ENCODE measurements at places on chromosomes 4 and X.

- no peak for DNase-seq
Observed at GRCh38 chr4:187118602-187119120, 395.0 kb upstream of the FAT1 start.

GRCh38 chrX:9728261-9728660 is 37.4 kb downstream of the GPR143 start:
- DNase-seq: no peak

DNA sequence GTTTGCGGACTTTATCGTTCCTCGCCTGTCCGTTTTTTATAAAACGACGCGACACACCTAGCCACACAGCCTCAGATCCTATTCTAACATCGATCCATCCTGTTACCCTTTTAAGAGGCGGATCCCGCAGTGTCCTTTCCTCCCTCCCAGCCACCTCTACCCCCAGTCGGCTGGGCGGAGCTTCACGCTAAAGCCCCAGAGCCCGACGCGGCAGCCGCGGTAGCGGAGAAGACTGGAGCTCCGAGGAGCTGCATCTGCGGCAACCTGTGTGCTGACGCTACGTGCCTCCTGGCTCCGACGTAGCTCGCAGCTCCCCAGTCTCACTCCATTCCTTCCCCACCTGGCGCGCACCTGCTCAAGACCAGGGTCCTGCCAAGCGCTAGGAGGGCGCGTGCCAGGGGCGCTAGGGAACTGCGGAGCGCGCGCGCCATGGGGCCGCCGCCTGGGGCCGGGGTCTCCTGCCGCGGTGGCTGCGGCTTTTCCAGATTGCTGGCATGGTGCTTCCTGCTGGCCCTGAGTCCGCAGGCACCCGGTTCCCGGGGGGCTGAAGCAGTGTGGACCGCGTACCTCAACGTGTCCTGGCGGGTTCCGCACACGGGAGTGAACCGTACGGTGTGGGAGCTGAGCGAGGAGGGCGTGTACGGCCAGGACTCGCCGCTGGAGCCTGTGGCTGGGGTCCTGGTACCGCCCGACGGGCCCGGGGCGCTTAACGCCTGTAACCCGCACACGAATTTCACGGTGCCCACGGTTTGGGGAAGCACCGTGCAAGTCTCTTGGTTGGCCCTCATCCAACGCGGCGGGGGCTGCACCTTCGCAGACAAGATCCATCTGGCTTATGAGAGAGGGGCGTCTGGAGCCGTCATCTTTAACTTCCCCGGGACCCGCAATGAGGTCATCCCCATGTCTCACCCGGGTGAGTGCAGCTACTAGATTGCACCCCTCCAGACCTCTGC is at the start of gene RNF128:
Gene RNF128 (plus strand): TSS at position 217 of the 953 bp plus-strand sequence. CDS start 213 bp downstream, at position 430.
- no peak for DNase-seq

- no peak for DNase-seq
Observed at GRCh38 chr4:182537031-182537795, 294.0 kb downstream of the TENM3 start.

DNA sequence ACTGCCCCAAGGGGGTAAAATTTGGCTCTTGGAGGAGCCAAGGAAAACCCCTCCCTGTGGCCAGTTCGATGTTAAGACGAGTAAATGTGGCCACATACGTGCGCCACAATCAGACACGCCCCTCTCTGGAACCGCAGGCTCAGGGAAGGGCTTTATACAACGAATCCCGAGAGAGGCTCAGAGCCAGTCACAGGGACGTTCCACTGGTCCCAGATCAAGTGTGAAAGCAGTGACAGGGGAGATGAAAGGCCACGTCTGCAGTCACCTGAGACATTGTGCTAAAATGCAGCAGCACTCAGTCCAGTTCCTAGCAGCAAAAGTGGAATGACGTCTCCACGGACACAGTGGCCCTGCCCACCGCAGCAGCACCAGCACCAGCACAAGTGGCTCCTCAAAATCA is 68.0 kb downstream of the ACOX3 start:
- no peak for DNase-seq

DNA sequence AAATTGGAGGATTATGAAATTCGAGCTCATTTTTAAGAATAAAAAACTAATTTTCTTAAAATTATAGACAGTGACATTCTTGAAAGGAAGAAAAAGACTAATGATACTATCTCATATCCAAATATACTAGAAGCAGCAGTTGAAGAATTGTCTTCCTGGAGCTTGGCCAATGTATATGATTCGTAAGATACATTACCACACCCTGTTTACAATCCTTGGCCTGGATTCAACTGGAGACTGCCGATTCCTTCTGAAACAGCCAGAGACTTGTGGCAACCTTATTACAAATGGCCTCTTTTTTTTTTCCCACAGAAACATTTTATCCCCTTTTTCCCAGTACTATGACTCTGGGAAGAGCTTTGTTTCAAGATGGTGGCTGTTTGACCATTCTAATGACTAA is 571.2 kb upstream of the FAT1 start:
- DNase-seq: no peak
